CD14-positive monocyte (primary cell): ENCODE measurements at places on chromosomes 4 and X.

DNA sequence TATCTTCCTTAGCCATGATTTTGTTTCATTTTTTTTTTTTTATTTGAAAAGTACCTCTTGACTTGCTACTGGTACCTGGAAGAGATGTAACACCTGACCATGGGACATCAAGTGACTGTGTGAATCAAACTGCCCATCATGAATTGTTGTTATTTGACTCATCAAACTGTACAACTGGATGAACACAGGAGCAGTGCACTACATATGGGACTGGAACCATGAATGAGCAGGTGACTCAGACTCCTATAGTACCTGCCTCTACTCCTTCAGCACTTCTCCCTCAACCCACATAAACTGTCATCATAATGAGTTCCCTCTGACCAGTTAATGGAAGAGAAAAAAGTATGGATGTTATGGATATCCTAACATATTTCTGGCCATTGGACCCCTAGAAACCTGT lies 15.9 kb upstream of the UBE2D3 start:
- no peak for DNase-seq

DNA sequence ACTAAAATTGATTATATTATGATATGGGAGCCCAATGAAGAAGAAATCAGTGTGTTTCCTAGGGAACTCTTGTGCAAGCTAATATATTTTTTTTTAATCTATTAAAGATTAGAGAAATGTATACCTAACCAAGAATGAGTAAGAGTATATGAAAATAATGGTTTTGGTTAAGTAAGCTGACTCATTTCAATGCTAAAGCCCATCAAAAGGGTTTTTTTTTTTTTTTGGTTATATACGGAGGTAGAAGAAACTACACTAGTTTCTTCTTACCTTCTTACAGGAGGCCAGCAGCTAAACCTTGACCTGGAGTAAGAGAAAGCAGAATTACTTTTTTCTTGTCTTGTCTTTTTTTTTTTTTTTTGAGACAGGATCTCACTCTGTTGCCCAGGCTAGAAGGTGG lies 27.5 kb downstream of the RUFY3 start:
- DNase-seq: no peak

- no peak for DNase-seq
Observed at GRCh38 chr4:20015636-20016224, 236.0 kb upstream of the SLIT2 start.

DNA sequence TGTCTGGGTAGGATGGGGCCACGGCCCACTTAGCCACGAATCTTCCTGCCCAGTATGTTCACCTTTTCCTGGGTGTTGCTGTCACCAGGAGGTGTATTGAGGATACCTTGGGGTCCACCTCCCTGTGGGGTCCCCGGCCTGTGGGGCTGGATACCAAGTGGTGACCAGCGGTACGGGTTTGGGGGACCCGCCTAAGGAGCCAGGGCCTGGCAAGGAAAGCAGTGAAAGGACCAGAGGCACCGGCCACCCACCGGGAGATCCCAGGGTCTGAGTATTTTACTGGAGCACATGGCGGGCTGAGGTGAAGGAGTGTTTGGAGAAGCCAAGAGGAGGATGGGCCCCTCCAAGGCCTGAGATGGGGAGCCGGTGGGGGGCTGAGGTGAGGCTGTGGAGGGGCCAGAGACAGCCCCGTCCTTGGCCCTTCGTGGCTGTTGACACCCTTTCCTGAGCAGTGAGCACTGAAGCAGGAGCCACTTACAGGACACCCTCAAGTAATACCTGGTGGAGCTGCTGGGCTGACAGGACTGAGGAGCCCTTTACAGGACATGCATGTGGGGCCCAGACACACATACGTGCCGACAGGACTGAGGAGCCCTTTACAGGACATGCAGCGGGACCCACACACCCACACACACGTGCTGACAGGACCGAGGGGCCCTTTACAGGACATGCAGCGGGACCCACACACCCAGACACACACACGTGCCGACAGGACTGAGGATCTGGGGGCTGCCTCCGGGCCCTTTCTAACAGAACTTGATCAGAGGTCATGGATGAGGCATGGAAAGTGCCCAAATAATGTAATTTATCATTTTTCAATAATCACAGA lies 38.4 kb downstream of the TMEM271 start:
- no peak for DNase-seq

DNA sequence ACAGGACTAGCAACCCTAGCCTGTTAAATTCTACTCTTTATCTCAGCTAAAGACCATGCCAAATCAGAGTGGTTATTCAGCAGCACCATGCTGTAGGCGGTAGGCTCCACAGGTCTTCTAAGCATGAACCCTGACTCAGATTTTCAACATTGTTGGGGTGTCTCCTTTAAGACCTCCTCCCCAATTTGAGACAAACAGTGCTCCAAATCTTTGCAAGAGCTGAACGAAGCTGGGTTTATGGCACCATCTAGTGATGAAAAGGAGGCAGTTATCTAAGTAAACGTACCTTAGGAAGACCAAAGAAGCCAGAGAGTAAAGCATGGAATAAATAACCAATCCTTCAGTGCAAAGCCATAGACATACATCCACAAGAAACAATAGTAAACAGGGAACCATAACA lies 334.5 kb upstream of the SLC7A11 start:
- DNase-seq: no peak

GRCh38 chrX:1212532-1212931 lies at the start of gene CRLF2:
Gene CRLF2 (minus strand): TSS chrX:1212649. CDS start chrX:1212634, 15 bp downstream.
- DNase-seq: peak; percentile 83

DNA sequence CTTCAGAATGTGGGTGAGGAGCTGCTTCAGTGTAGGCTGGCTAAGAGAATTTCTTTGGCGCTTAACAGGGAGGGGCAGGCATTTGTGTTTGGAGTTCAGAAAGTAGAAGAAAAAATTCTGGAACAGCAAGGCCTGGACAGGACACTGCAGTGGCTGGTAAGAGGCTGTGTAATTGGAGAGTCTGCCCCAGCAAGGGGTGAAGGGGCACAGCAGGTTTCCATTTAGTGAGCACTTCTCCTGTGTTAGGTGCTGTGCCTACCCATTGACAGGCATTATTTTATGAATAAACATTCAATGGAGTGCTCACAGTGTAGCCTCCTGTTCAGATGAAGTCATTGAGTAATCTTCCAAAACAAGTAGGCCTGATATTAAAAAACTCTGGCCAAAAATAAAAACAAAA lies 10.7 kb upstream of the CPE start:
- no peak for DNase-seq

DNA sequence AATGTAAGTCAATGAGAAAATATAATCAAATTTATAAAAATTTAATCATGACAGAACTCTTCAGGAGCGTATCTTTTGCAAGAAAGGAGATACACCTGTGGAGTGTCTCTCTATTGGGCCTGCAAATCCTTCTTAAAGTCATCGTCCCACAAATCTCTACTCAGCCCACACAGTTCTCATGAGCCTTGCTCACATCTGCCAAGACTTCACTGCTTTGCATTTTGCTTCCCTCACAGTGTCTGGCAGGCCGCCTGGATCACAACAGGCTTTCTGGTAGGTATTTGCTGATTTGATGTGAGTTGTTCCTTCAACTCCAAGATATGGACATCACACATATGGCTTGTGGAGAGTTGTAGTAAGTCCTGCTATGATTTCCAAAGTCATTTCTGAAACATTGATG lies 183.1 kb upstream of the ARX start:
- DNase-seq: no peak

DNA sequence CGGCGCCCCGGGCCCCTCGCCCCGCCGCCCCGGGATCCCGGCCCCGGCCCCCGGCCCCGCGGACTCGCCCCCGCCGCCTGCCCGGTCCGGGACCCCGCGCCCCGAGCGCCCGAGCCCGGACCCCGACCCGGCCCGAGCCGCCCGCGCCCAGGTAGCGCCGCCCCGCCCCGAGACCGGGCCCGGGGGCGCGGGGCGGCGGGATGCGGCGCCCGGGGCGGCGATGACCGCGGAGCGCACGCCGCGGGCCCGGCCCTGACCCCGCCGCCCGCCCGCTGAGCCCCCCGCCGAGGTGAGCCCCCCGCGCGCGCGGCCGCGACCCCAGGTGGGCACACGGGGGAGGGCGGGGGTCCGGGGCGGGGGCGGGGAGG lies 224 bp downstream of the FGFRL1 start:
- no peak for DNase-seq

DNA sequence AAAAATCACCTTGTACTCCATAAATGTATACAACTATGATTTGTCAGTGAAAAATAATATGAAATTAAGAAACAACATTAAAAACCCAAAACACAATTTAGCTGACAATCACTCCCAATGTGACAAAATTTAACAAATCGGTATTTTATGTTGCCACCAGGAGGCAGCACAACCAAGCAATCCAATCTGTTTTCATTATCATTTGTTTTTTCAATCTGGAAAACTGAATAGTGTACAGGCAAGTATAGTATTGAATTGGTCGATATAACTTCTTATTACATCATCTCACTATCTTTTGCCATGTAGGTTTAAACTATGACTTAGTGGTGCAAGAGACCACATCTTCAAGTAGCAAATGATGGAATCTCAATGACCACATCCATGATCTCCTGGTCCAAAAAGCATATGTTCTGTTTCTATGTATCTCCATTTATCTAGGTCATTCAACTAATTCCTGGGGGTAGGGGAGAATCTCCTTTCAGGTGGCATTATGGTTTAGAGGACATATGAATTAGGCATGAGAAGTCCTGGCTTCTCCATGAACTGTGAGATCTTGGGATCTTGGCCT lies 112.9 kb upstream of the AGA start:
- DNase-seq: no peak

DNA sequence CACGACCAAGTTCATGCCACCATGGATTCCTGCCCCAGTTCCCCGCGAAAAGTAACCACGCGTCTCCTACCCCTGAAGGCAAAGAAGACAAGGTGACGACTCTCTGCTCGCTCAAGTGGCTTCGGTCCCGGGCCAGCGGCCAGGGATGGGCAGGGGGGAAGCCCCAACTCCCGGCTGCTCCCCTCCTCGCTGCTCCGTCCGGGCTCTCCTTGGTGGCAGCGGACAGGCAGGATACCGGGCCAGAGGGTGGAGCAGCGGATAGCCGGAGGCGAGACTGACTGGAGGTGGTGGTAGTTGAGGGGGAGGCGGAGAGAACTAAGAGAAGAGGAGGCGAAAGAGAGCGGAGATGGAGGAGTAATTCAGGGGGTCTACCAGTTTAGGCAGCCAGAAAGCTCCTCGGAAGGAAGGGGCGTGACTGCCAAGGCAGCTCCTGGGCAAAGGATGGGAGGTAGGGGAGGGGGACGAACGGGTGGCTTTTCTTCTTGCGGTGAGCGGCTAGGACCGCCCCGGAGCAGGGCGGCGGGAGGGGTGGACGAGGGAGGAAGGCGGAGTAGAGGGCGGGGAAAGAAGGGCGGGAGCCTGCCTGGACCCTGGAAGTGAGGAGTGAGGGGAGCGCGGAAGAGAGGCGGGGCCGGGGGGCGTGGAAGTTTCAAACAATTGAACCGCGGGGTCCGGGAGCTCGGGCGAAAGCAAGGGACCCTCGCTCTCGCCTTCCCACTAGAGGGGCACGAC lies at the start of gene AMOT:
Gene AMOT, minus strand, starts transcription at position 450 of the 732 bp plus-strand sequence. CDS start 17,705 bp downstream, outside the sequence.
- DNase-seq: peak; percentile 17

DNA sequence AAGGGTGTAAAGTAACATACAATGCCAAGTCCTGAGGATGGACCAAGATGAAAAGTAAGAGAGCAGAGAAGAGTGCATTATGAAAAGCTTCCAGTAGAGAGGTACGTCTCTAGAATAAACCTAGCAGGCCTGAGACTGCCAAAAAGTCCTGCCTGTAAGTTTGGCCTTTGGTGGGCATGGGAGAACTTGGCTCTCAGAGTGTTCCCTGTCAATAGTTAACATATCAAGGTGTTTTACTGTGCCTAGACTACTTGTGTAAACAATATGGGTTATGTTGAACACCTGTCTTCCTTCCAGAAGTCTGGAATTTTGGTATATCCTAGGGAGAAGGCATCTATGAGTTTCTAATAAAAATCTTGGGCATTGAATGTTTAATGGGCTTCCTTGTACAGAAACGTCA lies 60.1 kb downstream of the PRDM5 start:
- no peak for DNase-seq

DNA sequence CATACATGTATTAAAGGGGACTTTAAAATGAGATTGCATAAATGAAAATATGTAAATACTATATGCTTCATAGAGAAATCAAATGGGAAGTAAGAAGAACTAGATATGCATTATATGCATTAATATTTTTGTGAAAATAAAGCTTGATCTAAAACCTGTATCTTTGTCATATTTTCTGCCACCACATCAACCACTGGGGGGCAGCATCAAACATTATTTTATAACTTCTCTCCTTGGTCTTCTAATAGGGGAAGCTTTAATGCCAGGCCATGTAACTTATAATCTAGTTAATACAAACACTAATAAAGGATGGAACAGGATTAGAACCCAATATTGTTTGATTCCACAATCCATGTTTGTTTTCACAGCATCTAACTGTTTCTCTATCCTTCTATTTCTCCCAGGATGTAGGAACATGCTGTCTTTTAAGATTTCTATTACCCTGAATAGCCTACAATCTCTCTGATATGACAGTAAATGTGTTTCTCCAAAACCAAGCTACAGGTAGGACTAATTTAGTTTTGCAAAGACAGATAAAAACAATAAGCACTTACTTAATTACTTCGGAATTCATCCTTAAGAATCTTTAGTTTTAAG lies 10.0 kb downstream of the QRFPR start:
- DNase-seq: no peak

- DNase-seq: peak; percentile 14
Observed at GRCh38 chrX:110331444-110332030, 13.7 kb upstream of the AMMECR1 start.

DNA sequence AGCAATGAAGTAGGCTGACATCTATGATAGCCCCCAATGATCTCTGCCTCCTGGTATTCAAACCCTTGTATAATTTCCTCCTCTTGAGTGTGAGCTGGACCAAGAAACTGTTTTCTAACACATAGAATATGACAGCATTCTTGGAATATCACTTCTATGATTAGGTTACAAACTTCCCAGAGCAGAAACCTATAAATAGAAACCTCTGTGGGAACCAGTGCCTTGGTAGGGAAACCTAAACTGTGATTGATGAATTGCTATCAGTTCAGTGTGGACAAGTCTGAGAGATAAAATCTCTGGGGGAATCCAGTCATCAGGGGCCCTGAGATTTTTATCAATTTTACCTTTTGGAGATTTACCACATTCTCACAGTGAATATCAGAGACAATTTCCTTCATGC lies 756.5 kb upstream of the AGA start:
- DNase-seq: no peak

DNA sequence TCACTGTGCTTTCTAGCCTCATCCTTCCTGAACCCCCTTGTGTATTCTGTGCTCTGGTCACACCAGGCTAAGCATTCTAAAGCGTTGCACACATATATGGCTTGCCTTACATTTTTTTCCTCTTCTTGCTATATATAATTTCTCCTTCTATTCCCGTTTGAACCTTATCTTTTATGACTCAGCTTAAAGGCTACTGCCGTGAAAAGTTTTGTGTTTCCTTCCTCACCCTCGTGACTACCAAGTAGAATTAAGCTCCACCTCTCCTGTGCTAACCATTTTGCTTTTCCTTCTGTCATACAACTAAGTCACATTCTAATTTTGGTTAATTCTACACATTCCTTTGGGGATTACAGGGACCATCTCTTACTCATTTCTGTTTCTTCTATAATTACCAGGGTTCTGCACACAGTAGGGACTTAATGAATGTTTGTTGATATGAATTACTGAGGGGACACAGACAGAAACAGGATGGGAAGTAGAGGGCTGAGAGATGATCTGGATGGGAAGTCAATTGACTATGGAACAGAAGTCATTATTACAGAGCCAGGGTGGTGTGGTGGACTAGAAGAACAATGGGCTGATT lies 67.1 kb downstream of the DOCK11 start:
- DNase-seq: no peak
